HT-29 (cell line): ENCODE measurements at places on chromosomes 12 and 14. TPM values are rescaled to one million over a fixed set of nuclear protein-coding genes. Genes with fewer than 3 reads are reported as not detected.

GRCh38 chr14:99275222-99275584 is 3.2 kb upstream of the BCL11B start:
- no peak for DNase-seq

GRCh38 chr14:50932592-50933495 is 11.4 kb downstream of the PYGL start:
- peak; percentile 28 for DNase-seq

DNA sequence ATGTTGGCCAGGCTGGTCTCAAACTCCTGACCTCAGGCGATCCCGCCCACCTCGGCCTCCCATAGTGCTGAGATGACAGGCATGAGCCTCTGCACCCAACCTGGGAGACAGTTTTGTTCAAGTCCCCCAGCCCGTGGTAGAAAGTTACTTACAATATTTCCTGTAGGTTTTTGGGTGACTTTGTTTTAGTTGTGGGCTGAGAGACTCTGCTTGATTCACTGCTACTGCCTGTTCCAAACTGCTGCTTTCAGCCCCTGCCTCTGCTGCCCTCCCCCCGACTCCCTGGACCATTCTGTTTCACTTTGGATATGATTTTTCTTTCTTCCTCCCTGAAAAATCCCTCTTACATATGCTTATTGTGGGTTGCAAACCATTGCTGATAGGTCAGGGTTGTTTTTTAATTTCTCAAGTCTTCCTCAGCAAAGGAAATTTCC is 13.4 kb upstream of the PCNX1 start:
- no peak for DNase-seq

Gene TNFAIP2
- 145 and 168 TPM in 2 replicates for total RNA-seq

Gene TPH2
- not detected in 2 replicates for total RNA-seq
